ENCODE measurements at places on chromosomes 6 and 20. TPM values are rescaled to one million over a fixed set of nuclear protein-coding genes. Genes with fewer than 3 reads are reported as not detected.

- no peak for DNase-seq
These were observed 34.7 kb downstream of the GHRH start for GRCh38 chr20:37226889-37227288.

GRCh38 chr20:18794428-18794787 is 19.2 kb upstream of the SCP2D1 start:
- no peak for DNase-seq

DNA sequence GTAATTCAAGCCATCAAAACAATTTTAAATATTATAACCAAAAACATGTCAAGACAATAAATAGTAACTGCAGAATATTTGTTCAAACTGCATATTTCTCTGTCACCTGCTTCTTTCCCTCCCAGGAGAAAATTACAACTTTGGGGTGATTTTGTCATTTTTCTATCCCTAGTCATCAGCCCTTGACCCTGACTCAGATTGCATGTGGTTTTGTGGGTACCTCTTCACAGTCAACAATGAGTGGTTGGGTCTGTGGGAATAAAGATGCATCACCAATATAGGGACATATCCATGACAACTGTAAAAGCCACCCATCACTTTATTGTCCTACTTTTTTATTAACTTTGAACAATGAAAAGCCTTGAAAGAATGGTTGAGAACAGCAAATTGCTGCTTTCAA is 7.3 kb downstream of the COL10A1 start:
- peak; percentile 79 for DNase-seq

- no peak for DNase-seq
These were observed 361.0 kb downstream of the CD83 start for GRCh38 chr6:14478381-14479225.

Gene TCP11
- total RNA-seq: not detected

DNA sequence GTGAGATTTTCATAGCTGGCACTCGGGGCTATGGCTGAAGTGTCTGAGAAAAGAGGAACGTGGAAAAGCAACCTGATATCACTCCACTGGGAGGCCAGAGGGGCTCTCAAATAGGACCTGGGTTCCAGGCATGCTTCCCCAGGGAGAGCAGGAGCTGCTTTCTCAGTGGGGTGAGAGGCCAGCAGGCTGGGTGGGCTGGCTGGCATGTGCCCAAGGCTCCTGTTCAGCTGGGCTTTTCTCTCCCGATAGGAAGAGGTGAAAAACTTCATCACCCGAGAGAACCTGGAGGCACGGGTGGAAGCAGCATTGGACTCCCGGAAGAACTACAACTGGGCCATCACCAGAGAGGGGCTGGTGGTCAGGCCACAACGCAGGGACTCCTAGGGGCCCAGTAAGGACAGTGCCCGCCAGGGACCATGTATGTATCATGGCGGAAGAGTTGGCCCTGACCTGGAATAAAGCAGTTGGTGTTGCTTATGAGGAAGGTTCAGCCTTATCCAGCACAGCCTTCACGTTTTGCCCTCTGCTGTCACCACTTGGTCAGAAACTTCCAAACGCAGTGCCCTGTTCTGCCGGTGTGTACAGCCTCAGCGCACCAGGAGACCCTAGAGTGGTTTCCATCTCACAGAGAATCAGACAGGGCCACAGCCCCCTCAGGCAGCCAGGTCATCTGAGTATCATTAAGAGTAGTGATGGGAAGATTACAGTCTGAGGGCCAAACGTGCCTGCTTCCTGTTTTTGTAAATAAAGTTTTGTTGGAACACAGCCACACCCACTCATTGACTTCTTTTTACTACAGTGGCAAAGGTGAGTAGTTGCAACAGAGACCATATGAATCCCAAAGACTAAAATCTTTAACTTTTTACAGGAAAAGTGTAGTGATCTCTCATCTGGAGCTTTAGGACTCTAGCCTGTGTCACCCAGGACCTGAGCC is 1.9 kb downstream of the MRPS26 start:
- DNase-seq: no peak
